ENCODE measurements at places on chromosomes 5 and 9.

- DNase-seq, result no peak
Measured at GRCh38 chr5:156682971-156683370, 167.1 kb upstream of the PPP1R2B start.

GRCh38 chr9:111805830-111806241, 11.1 kb upstream of the SHOC1 start:
- no peak for DNase-seq

DNA sequence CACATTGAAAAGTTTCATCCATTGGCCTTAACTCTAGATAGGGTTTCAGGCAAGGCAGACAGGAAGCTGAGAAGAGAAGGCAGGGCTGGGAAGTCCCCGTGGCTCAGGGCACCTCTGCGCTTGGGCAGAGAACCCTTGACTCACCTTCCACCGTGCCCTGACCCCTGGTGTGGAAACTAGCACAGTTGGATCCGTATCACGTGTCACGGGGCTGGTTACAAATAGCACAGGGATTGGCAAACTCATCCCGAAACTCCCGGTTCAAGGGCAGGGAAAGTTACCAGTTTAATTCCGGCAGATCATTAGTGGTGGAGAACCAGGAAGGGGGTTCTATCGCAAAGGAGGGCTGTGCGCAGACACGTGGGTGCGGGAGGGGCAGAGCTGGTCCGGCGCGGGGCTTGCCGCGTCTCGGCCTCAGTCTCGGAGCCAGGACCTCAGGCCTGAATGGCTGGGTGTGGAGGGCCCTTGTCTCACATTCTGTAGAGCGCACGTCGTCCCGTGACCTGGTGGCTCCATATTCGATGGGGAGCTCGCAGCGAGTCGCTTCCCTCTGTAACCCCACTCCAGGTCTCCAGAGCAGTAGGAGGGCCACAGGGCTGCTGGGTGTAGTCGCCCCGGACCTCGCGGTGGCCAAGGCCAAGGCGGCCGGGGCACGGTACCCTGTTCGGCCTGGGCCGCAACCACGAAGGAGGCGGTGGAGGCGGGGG, 771 bp upstream of the TMEM171 start:
- no peak for DNase-seq

- no peak for DNase-seq
Measured at GRCh38 chr5:160119905-160120266, 636 bp upstream of the PWWP2A start.

- DNase-seq, result no peak
Measured at GRCh38 chr5:149550268-149550583, 1.0 kb downstream of the CSNK1A1 start.

- no peak for DNase-seq
Measured at GRCh38 chr9:70228118-70228517, 30.7 kb upstream of the SMC5 start.

DNA sequence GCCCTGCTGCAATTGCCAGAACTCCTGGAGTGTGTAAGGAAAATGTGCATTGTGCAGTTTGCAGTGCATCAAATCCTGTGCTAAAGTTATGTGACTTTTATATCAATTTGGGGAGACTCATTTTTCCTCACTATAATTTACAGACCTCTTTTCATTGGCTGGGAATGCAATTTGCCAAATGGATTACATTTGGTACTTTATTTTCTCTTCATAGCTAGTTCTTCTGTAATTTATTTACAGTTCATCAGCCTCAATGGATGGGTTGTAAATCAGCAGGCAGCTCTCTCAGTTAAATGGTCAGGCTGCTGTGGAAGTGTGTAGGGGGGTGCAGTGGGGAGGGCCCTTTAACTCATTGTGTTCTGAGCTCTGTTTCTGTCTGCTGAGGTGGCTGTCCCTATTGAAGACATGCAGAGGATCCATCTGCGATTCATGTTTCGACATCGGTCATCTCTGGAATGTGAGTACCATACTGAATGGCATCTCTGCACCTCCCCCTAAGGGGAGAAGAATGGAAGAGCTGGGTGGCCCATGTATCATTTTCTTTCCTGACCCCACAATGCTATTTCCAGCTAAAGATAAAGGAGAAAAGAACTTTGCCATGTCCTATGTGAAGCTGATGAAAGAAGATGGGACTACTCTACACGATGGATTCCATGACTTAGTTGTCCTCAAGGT, 74.6 kb downstream of the DOCK2 start:
- DNase-seq, result no peak

- no peak for DNase-seq
Measured at GRCh38 chr5:180673371-180674089, 24.1 kb upstream of the FLT4 start.

DNA sequence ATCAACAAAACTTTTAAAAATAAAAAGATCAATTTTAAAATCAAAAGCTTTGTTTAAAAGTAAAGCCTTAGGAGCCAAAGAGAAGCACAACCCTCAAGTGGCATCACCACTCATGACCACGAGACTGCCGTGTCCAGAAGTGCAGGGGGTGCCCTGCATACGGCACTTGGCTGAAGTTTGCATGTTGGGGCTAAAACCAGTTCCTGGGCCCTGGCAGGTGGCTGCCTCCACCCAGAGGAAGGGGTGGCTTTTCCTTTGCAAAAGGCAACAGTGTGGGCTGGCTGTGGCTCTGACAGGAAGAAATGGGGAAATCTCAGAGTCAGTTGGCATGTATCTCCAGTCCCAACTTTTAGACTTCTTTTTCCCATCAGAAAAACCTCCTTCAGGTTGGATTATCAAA, 15.3 kb downstream of the TRMO start:
- no peak for DNase-seq

- no peak for DNase-seq
Measured at GRCh38 chr5:149801307-149801990, 71.3 kb downstream of the PPARGC1B start.

DNA sequence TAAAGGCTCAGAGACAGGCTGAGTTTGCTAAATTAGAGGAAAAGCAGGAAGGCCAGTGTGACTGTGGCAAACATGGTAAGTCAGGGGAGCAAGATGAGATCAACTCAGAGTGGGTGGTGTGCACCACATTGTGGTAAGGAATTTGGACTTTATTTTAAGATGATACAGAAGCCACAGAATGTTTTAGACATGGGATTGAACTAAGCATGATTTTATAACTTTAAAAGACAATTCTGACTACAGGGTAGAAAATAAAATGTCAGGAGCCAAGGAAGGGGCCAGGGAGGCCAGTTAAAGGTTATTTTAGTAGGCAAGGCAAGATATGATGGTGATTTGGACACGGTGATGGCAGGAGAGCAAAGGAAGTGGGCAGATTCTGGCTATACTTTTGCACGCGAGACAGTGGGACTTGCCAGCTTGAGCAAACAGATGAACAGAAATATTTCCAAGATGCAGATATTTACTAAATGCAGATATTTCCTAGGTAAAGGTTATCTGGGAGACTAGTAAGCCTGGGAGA, 53.9 kb downstream of the TSSK1B start:
- no peak for DNase-seq

- no peak for DNase-seq
Measured at GRCh38 chr5:160521392-160521663, 99.7 kb downstream of the PTTG1 start.

- no peak for DNase-seq
Measured at GRCh38 chr9:101739311-101739710, 864 bp upstream of the GRIN3A start.

- no peak for DNase-seq
Measured at GRCh38 chr9:93488244-93488643, 34.9 kb upstream of the FAM120AOS start.

GRCh38 chr5:72949481-72949880, 6.4 kb upstream of the FCHO2 start:
- no peak for DNase-seq

DNA sequence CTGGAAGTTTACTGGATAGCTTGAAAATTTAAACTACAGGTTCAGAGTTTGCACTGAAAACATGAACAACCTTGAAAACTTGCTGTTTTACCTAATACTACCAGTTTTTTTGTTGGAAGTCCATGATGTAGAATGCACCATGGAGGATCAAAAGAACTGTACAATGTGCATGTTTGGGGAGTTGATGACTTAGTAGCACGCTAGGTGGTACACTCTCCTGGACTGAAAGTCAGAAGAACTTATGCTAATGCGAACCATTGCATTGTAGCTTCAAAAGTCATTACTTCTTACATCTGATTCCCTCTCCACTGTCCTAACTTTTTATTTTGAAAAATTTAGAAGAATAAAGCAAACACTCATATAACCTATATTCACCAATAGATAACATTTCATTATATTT, 211.0 kb downstream of the OSTF1 start:
- no peak for DNase-seq

DNA sequence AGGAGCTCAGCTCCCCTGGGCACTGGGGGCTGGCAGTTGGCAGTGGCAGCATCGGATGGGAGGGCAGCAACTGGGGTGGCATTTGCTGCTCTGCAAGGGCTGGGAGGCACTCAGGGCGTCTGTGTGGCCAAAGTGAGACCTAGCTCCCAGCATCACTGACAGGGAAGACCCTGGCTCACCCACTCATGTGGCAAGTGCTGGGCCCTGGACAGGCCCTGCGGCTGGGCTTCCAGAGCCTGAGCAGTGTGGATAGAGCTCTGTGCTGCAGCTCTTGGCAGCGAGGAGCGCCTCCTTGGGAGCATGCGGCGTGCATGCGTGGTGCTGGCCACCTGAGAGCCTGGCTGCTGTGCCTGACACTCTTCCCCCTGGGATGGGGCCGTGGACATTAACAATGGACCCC, 10.2 kb downstream of the CEP72 start:
- DNase-seq, result no peak

GRCh38 chr5:155827949-155828348, 499.0 kb upstream of the SGCD start:
- DNase-seq, result no peak

- no peak for DNase-seq
Measured at GRCh38 chr9:90505695-90506094, 136.9 kb downstream of the DIRAS2 start.

DNA sequence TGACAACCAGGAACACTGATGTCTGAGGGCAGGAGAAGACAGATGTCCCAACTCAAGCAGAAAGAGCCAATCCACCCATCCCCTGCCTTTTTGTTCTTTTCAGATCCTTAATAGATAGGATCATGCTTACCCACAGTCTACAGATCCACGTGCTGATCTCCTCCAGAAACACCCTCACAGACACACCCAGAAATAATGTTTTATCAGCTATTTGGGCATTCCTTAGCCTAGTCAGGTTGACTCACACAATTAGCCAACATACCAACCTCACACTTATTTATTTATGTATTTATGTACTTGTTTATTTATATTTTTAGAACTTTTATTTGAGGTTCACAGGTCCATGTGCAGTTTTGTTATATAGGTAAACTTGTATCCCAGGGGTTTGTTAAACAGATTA, 151.5 kb upstream of the IL12B start:
- DNase-seq, result no peak

DNA sequence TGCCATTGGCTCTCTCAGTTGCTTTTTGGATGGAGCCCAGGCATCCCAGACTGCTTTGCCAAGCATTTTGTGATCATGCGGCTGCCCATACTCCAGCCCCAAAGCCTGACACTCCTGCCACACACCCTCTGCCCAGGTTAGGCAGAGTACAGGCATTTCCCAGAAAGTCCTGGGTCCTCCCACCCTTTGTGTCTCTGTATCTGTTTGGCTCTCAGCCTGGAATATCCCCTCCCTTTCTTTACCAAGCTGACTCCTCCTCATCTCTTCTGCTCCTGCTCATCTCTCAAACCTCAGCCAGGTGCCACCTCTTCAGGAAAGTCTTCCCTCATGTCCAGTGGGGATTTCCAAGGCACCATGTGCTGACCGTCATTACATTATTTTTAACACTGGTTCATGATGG, 14.3 kb upstream of the SH3RF2 start:
- DNase-seq, result no peak

GRCh38 chr5:59586841-59587240, 306.7 kb downstream of the PDE4D start:
- DNase-seq, result no peak

- DNase-seq, result no peak
Measured at GRCh38 chr5:51599587-51599986, 216.3 kb downstream of the ISL1 start.

DNA sequence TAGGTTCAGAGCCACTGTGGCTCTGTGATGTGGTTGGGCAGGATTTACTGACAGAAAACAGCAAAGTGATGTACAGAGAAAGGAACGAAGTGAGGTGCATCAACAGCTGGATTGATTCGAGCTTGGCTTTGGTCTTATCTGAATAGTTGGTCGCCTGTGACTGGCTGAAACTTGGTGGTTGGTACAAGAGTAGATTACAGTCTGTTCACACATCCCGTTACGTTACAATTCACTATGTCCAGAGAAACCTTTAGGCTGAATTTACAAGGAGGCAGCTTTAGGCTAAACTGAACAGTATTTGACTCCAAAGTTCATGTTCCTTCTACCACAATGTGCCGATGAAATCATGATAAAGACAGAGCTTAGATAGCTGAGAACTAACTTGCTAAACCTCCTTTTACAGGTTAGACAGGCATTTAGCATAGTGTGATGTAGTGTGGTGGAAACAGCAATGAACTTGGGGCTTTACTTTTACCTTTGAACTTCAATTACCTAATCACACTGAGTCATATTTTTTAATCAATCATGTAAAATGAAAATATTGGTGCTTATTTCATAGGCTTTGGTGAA, 210.2 kb upstream of the PUM3 start:
- no peak for DNase-seq

DNA sequence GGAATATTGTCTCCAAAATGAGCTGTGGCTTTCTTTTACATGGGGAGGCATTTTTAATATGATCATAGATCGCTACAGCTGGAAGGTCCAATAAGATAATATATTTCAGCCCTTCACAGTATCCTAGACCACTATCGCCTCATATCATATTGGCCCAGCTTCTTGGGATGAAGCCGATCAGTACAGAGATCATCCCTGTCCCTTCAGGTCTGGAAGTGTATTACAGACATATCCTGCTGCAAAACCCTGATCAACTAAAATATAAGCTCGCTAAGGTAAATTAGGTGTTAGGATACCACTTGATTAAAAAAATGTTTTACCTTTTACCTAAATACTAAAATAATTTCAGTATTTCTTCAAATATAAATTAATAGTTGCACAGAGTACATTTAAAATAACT, 41.7 kb downstream of the JAKMIP2 start:
- DNase-seq, result no peak

DNA sequence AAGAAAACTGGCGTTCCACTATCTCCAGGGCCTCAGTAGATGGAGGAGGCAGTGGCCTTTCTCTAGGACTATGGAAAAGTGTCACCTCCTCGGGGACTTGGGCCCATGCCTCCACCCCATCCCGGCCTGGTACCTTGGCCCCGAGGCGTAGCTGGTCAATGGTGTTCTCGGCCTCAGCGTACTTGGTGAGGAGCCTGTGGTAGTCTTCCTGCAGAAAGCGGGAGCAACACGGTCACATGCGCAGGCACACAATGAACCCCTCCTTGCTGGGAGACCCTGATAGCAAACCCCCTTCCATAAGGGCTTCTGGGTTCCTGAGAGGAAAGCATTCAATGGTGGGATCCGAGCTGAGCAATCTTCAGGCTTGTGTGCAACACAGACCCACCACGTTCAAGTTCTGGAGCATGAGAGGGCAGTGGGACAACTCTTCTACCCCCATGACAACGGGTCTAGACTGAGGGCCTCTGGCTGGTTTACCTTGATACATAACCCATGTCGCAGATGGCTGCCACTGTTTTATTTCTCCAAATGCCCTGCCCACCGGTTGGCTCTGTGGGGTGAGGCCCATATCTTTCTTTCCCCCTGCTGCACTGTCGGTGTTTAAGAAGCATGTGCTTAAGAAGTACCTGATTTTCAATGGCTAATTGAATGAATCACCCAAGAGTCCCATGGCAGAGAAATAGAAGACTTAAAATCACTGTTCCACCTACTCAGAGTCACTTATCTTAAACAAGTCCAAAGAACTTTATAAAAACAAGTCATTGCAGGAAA, 13.6 kb downstream of the AKNA start:
- no peak for DNase-seq

All from DMS153 (cell line).